Thymus (tissue), 14 donors: ENCODE measurements at places on chromosomes 12 and 14. TPM values are rescaled to one million over a fixed set of nuclear protein-coding genes. Genes with fewer than 3 reads are reported as not detected.

NRL gene
- 3.4 TPM for total RNA-seq

OR9K2 gene
- not detected for total RNA-seq

B4GALNT3 gene
- total RNA-seq = 3.1 TPM

TEX22 gene
- 0.85 TPM for total RNA-seq

PPP4R3A gene
- total RNA-seq = 91.9 TPM

PGF gene
- total RNA-seq = 7.0 TPM

LRCOL1 gene
- total RNA-seq = 0.61 TPM

NANOG gene
- total RNA-seq = 0.05 TPM

IL22 gene
- 0.38 TPM for total RNA-seq

DNA sequence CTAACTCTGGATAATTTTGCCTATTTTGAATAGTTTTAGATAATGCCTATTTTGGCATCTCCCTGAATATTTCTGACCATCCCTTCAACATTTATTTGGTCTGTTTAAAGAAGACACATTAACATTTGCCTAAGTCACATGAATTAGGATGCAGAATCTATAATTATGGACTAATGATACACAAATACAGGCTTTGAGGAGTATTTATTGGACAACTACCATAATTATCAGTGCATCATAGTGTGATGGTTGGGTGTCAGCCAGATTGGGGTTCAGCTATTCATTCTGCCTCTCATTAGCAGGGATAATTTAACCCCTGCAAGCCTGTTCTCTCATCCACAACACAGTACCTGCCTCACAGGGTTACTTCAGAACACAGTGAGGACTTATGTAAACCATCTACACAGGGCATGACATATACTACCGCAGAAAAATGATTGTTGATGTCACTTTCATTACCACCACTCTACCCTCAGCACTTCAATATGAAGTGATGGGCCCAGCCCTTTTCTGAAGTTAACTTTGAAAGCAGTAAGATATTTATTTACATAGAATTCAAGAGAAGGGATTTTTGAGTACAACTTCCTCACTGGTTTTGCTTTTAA lies 14.4 kb downstream of the PRKCH start:
- DNase-seq = no peak

DNA sequence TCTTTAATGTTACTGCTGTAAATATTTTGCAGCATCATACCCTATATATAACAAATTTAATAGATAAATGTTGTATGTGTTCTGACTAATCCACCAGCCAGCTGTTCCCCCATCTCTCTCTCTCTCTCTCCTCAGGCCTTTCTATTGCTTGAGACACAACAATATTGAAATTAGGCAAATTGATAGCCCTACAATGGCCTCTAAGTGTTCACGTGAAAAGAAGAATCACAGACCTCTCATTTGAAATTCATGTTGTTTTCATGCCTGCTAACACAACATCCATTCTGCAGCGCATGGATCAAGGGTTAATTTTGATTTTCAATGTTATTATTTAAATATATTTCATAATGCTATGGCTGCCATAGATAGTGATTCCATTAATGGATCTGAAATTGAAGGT lies 1.8 kb upstream of the FSCB start:
- DNase-seq = no peak

GRCh38 chr12:65331456-65331855 lies 53.0 kb downstream of the MSRB3 start:
- no peak for DNase-seq

- no peak for DNase-seq
Measured at GRCh38 chr12:42421844-42422779, 96.1 kb downstream of the PPHLN1 start.

DNA sequence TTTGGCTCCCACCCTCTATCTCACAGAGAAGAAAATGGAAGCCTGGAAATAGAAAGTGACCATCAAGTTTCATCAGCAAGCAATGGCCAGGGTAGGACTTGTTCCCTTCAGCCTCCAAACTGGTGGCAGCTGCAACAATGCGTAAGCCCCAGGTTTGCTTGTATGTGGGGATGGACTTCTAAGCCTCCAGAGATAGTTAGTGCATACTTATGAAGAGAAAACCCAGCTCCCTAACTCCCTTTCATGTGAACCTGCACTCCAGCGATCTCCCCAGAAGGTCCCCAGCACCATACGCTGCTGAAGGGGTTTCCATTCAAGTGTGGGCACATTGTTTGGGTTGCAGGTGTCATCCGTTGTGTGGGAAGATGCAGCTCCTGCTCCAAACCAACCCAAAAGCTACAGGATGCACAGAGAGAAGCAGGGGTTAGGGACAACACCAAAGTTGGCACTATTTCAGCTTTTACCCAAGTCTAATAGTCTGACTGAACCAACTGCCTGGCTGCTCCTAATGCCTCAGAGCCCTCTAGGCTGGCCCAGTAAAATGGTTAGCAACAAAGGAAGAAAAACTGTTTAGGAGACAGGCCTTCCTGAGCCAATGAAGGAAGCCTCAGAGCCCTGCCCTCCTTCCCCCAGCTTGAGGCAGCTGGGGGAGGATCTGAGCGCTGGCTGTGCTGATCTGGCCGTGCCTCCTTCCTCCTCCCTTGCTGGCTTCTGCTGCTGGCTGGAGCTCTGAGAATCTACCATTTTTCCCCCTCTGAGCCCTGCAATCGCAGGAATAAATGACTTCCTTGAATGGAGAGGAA lies 12.3 kb downstream of the ZFP36L1 start:
- DNase-seq = no peak

DNA sequence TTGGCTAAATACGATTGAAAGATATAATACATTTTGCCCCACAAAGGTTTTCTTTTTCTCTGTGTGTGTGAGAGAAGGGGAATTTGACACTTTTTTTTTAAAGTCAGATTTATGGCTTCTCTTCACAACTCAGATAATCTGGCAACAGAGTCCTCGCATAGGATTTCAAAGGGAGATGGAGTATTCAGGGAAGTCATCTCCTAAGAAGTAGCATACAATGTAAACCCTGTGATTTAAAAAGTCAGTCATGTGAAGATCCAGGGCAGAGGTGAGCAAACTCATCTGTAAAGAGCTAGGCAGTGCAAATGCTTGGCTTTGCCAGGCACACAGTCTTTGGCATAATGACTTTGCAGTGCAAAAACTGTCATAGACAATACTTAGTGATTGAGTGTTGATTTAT lies 1526.3 kb downstream of the AACS start:
- no peak for DNase-seq

- no peak for DNase-seq
Measured at GRCh38 chr12:102957339-102958050, at the start of gene ASCL1. TSS of gene ASCL1 (plus strand) at chr12:102957674. CDS start at chr12:102958245, 571 bp downstream.

DNA sequence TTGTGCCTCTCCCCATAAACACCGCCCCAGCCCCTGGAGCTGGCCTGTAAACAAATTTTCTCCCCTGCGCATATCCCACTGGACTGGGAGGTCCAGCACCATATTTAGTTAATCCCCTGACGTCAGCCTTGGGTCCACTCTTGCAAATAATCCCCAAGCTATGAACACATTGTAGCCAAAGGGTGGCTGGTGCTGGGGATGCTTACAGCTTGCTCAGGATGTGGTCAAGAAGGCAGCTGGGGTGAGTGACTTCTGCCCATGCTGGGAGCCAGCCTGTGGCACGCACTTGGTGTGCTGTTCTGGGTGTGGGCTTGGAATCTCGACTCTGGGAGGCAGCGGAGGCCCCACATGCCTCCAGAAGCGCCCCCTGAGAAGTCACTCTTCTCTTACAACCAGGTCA lies 32.1 kb downstream of the CMKLR1 start:
- DNase-seq = no peak

DNA sequence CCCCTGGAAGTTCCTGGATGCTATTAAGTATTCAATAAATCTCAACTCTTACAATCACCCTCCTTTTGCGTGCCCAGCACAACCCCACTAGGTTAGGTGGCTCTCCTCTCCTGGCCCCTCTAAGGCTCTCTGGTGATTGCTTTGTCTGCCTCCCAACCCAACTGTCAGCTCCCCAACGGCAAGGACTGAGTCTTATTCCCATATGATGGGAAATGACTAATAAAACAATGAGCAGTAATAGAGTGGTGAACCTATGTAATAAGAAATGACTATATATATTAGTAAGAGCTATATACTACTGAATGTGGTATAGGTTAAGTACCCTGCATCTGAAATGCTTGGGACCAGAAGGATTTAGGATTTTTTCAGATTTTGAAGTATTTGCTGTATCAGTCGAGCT lies 8.1 kb downstream of the APPL2 start:
- DNase-seq = no peak

DNA sequence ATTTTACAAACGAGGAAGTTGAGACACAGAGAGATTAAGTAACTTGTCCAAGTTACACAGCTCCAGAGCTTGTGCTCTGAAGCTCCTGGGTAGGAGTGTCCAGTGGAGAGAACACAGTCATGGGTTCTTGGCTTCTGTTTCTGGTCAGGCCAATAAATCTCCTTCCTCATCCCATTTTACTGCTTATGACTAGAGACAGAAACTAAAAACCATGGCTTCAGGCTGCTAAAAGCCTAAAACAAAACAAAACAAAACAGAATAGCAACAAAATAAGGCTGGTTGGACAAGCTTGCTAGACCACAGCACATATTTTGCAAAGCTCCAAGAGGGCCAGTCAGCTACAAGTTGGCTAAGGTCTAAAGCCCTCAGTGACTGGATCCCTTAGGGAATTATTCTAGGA lies 49.8 kb downstream of the PTGER2 start:
- DNase-seq = no peak

GRCh38 chr14:59251811-59252771 lies 63.6 kb downstream of the DAAM1 start:
- no peak for DNase-seq

- no peak for DNase-seq
Measured at GRCh38 chr12:2653461-2653965, 141.3 kb upstream of the FKBP4 start.

- peak; percentile 11 for DNase-seq
Measured at GRCh38 chr14:34931206-34931605, 51.6 kb upstream of the SRP54 start.

DNA sequence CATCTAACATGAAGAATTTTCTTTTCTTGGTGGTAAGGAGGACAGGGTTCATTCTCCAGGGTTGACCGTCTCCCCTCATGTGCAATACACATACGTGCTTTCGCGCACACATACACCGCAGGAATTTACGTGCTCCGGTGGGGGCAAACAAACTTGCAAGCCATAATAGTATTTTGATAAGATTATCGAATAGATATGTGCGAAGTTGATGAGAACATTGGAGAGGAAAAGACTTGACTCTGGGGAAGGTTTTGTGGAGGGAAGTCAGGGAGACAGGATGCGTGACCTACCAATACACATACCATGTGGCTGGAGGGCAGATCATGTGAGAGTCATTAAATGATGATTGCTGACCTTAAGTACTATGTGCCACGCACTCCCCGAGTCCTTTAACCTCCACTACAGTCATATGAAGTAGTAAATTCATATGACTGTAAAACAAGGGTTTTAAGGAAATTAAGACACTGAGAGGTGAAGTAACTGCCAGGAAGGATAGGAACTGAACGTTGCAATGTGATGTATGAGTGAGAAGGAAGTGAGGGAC lies 921 bp downstream of the RAD51B start:
- no peak for DNase-seq

GRCh38 chr14:61168141-61168540 lies 113.0 kb downstream of the TMEM30B start:
- DNase-seq = no peak

- no peak for DNase-seq
Measured at GRCh38 chr14:38217553-38217952, 9.8 kb downstream of the SSTR1 start.

DNA sequence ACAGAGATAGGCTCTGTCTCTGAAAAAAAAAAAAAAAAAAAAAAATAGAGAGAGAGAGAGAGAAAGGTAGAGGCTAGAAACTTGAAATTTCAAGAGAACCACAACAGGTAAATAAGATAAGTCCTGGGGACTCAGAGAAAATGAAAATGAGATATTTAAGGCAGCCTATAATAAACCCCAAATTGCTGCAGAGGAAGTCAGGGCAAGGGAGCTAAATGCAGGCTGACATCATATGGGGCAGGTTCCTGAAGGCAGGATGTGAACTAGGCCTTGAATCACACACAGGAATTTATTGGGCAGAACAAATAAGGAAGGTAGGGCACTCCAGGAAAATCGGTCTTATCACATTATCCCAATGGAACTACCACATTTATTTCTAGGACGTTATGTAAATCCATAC lies 54.9 kb upstream of the NUDT4 start:
- DNase-seq = no peak

DNA sequence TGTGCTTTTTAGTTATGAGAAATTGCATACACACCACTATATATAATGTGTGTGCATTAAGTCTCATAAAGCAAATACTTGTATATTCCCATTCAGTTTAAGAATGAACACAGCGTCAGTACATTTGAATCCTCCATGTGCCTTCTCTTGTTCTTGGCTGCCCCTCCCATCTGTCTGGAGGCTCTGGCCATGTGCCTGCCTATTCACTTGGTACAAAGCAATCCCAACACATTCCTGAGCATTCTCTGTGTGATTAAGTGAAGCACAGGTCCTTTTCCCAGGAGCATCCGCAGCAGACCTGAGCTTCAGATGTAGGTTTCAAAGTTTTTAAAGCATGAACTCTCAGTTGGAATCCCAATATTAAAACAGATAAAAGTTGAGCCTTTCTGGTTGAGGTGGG lies 58.7 kb downstream of the POLR3B start:
- DNase-seq = no peak

DNA sequence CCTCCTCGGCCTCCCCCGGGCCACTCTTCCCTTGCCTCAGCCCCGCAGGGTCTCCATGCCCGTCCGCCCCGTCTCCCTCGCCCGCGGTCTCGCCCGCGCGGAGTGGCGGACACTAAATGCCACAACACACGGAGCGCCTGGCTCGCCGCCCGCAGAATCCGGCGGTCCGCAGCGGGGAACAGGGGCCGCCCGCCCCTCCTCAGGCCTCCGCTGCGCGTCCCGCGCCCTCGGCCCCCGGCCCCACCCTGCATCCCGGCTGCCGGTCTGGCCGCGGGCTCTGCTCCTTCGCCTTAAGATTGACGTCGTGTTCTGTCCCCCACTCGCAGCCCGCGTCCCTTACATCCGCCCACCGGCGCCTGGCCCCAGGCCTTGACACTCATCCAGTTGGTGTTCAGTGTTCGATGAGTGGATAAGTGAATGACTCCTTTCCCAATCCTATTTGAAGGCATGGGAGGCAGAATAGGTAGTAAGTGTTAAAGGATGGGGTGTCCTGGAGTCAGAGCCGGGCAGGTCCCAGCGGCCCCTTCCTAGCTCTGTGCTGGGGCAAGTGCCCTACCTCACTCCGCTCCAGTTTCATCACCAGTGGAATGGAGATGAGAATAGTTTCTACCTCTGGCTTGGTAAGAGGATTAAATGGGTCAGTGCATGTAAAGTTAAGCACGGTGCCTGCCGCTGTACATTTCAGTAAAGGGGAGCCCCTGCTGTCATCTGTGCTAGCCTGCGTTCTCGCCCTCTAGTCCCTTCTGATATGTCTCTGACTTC lies 622 bp downstream of the TECPR2 start:
- DNase-seq = no peak

- DNase-seq = no peak
Measured at GRCh38 chr12:131011165-131012079, 57.7 kb downstream of the ADGRD1 start.

DNA sequence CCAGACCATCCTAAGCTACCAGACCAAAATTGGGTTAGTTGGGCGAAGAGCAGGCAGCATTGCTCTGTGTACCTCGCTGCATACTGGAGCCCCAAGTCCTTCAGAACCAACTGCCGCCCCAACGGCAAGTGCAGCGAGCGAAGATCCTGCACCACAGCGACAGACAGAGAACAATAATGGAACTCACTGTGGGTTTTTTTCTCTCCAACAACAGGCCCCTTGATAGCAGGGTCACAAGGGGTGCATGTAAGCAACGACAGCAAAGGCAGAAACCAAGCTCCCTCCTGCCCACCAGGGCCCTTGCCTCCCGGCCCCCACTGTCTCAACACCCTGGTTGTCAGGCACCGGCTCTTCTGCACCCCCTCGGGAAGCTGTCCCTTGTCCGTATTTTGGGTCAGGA lies 39.0 kb downstream of the RNF34 start:
- no peak for DNase-seq

- DNase-seq = no peak
Measured at GRCh38 chr12:80001562-80001961, 66.7 kb upstream of the PPP1R12A start.
